CMK (cell line): ENCODE measurements at places on chromosomes 11 and 22.

DNA sequence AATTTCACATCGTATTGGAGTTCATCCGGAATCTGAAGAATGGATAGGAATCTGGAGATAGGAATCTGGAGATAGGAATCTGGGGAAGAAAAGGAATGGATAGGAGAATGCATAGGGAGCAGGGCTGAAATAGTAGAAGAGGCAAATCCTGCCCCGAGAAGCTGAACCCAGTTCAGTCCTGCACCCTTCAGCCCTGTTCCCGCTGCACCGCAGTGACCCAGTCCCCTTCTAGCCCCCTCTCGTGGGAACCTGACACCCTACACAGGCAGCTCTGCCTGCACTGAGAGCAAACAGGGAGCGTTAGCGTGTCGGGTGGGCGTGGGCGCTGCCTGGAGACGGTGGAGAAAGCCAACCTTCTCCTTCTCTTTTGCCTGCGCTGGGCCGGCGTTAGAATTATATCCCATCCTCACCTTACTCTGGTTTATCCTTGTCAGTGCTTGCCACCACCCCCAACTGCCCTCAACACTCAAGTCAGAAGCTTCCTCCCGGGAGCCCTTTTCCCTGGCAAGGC is 1.0 kb upstream of the CCKBR start:
- no peak for DNase-seq

- no peak for DNase-seq
These were observed 9.8 kb downstream of the SLC17A6 start for GRCh38 chr11:22347857-22348487.

GRCh38 chr11:13851691-13852090 is 110.8 kb upstream of the SPON1 start:
- DNase-seq: no peak

DNA sequence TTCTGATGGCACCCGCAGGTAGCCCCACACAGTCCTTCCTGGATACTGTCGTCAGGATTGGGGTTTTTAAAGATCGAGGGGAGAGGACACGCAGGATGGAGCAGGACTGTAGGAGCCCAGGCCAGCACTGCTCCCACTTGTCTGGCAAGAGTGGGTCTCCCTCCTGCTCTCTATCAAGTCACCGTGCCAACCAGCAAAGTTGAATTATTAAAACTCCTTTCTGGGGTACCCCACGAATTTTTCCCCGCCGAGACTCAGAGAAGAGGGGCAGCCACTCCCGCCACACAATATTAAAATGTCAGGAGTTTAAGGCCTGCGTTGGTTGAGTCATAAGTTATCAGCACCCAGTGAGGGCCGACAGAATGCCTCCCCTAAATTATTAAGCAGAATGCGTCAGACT is 10.1 kb downstream of the LMO1 start:
- DNase-seq: no peak

DNA sequence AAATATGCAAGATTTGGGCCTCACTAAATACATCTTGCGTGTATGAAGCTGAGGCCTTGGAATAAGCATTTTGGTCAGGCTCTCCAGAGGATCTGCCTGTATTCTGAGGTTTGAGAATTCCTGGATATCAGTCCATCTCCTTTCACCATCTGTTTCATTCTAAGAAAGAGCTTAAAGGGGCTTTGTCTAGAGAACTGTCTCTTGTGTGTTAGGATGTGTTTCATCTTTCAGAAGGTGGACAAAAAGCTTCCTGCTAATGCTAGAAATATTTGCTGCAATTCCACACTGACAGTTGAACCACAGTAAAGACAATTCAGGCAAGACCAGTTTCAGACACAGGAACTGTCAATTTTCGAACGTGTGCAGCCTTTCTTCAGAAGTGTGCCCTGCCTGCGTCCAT is 185.4 kb downstream of the DBX1 start:
- no peak for DNase-seq

- no peak for DNase-seq
These were observed 107.2 kb downstream of the RRAS2 start for GRCh38 chr11:14251754-14252153.

GRCh38 chr22:36702842-36703215 is 723 bp downstream of the CACNG2 start:
- no peak for DNase-seq

GRCh38 chr11:12854829-12855228 is 154.3 kb upstream of the RASSF10 start:
- no peak for DNase-seq

- no peak for DNase-seq
These were observed 516 bp downstream of the NEU3 start for GRCh38 chr11:74989260-74989638.

GRCh38 chr11:14275076-14275475 is 83.9 kb downstream of the RRAS2 start:
- no peak for DNase-seq

DNA sequence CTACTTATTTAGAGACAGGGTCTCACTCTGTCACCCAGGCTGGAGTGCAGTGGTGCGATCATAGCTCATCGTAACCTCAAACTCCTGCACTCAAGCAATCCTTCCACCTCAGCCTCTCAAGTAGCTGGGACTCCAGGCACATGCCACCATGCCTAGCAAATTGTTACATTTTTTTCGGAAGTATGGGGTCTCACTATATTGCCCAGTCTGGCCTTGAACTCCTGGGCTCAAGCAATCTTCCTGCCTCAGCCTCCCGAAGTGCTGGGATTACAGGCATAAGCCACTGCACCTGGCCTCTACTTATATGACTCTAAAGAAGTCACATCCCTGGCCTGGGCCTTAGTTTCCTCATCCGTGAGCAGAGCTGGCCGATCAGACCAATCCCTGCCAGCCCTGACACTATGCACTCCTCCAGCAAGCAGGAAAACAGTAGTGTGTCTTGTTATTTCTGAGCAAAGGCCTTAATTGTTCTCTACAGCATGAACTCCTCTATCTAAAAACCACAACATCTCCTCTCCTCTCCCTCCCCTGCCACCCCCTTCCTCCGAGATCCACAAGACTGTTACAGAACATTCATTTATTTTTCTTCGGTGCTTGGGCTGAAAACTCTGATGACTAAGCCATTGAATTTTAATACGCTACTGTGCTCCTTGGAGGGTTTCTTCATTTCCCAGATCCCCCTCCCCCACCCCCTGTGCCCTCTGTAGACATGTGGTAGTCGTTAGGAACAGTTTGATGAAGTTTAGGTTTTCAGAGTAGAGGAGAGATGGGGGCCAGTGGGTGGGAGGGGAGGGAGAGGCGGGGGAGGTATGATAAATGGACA is 91.5 kb downstream of the ABTB2 start:
- DNase-seq: no peak

- DNase-seq: no peak
These were observed 2.0 kb downstream of the PDGFB start for GRCh38 chr22:39242595-39243438.

- DNase-seq: no peak
These were observed 161.2 kb upstream of the NAV2 start for GRCh38 chr11:19551457-19551856.

GRCh38 chr11:27248576-27249509 is 114.2 kb downstream of the CCDC34 start:
- no peak for DNase-seq

DNA sequence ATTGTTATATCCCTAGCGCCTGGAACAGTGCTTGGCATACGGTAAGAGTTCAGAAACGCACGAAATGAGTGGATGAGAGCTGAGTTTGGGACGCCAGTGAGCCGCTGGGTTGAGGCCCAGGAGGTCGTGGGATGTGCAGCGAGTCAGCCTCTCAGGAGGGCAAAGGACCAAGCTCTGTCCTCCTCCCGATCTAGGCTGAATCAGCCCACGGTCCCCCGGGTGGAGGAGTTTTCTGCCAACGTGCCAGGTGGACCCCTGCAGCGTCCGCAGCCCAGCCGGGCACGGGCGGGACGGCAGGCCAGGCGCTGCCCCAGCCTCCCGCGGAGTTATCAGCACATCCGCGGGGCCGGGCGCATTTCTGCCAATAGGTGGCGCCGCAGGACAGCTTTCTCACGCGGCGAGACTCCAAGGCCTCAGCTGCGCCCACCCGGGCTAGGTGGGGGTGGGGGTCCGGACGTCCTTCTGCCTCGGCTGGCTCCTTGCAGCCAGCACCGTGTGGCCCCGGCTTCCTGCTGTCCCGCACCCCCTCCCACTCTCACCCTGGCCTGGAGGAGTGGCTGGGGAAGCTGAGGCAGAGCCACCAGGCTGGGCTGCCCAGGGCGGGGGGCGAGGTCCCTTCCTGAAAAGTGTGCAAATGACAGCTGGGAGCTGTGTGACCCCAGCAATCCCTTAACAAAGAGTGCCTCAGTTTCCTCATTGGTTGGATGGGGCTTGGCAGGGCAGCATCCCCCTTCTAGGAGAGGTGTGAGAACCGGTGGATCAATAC is 2.2 kb upstream of the RPS19BP1 start:
- DNase-seq: no peak

DNA sequence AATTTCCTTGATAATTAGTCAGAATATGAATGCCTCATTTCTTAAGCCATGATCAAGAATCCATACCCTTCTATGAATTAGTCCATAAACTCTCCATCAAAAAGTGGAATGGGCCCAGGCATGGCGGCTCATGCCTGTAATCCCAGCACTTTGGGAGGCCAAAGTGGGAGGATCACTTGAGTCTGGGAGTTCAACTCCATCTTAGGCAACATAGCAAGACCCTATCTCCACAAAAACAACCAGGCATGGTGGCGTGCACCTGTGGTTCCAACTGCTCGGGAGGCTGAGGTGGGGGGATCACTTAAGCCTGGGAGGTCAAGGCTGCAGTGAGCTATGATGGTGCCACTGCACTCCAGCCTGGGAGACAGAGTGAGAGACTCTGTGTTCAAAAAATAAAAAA is 52.1 kb upstream of the SHANK2 start:
- no peak for DNase-seq

GRCh38 chr11:113023228-113023627 is 62.0 kb downstream of the NCAM1 start:
- no peak for DNase-seq

DNA sequence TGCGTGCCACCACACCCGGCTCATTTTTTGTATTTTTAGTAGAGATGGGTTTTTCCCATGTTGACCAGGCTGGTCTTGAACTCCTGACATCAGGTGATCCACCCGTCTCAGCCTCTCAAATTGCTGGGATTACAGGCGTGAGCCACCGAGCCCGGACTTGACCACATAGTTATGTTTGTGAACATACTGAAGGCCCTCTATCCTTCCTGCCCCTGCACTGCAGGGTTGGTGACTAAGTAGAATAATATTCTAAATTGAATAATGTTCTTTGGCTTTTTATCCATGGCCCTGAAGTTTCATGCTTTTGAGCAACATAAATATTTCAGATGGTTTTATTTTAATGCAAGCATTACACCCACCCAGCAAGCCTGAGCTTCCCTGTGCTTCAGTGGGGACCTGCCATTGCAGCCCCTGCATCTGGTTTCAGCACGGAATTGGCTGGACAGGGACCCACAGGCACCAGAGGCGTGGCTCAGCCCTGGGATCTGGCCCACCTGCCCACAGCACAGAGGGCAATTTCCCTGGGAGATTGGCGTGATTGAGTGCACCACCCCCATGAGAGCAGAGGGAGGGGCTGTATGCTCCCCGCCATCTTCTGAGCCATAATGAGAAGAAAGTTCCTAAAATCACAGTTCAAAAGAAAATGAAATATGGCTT is 460.5 kb downstream of the BRD1 start:
- DNase-seq: no peak

DNA sequence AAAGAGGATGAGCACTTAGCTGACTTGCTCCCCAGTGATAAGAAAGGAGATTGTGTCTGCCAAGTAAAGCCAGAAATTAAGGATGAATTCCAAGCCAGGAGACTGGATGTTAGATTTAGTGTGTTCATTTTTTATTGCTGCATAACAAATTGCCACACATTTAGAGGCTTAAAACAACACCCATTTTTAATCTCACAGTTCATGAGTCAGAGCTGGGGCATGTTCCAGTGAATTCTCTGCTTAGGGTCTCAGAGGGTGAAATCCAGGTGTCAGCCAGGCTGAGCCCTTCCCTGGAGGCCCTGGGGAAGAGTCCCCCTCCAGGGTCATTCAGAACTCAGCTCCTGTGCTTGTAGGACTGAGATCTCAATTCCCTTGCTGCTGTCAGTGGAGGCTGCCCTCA is 352.8 kb downstream of the BUD13 start:
- no peak for DNase-seq

DNA sequence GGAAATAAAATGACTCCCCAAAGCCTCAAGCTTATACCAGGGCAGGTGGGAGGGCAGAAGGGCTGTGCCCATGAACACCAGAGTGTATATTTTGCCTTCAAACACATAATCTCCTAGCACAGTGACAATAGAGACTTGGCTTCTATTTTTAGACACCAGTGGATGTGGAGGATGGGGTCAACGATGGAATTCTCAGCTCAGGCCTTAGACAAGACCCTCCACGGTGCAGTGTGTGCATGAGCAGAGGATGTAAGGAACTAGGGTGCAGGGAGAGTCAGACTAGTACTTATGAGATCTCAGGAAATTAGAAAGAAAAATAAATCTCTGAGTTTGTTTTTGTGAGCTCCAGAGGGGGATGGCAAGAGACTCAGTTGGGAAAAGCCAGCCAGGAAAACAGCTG is 113.6 kb upstream of the CADM1 start:
- DNase-seq: no peak

DNA sequence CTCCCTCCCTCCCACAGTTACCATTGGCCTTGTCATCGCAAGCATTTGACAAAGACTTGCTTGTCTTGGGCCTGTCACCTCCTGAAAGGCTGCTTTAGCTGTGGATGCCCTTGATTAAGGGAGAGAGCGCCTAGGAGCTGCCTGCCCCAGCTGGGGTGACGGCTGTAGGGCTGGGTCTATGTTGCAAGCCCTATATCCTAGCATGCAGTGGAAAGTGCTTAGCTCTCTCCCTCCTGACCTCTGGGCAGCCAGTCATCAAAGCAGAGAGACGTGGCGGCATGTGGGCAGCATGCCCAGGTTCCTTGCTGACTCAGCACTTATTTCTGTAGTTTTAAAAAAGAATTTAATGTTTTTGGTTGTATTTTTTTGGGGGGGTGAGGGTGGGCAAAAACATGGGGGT is 75.9 kb downstream of the BARX2 start:
- DNase-seq: no peak

DNA sequence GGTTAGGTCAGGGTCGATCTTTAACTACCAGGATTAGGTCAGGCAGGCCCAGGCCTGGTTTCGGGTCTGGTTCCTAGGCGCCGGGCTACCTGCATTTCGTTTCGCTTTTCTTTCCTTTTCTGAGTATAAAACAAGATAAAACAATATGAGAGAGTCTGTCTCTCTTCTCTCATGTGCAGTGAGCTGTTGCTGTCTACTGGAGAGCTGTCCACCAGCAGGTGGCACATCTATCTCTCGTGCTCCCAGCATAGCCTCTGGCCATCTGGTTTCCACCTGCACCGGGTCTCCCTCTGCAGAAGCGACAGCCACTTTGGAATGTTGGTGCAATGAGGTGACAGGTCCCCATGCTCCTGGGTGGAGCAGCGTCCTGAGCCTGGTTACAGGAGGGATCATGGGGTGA is 27.6 kb downstream of the RIBC2 start:
- no peak for DNase-seq

DNA sequence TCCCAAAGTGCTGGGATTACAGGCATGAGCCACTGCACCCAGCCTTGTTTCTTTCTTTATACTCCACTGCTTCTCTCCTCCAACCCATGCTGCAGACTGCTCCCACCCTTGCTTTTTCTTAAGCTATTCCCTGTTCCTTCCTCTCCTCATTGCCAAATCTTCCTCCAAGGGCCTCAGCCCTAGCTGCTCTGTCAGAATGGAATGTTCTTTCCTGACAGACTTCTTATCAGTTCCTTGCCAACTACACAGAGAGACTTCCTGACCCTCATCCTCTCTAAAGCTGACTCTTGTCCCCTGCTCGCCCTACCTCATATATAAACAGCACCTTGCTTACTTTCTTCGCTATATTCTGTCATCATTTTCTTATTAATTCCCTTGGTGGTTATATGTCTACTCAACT is 16.9 kb upstream of the PIK3C2A start:
- no peak for DNase-seq

- no peak for DNase-seq
These were observed 40.4 kb upstream of the RAPSN start for GRCh38 chr11:47489395-47489755.
